ENCODE measurements at places on chromosomes 11 and 22.
A peak's percentile ranks its signal among the peaks of the same experiment; 100 is the strongest.

DNA sequence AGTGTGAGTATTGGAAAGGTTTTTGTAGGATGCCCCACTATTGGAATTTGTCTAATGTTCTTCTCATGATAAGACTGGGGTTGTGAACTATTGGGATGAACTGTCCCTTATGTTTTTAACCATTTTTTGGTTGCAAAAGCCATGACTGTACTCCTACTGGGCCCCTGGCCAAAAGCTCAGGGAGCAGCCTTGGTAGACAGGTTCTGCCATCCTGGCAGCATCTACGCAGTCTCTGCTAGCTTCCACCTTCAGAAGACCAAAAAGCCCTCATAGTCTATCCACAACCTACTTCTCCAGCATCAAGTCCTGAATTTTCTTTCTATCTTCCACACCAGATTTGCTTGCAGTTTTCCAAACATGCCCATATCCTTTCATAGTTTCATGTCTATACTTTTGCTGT lies 211.8 kb downstream of the TENM4 start:
- no peak for DNase-seq

GRCh38 chr11:10285148-10285802 lies 8.7 kb downstream of the SBF2 start:
- no peak for DNase-seq

DNA sequence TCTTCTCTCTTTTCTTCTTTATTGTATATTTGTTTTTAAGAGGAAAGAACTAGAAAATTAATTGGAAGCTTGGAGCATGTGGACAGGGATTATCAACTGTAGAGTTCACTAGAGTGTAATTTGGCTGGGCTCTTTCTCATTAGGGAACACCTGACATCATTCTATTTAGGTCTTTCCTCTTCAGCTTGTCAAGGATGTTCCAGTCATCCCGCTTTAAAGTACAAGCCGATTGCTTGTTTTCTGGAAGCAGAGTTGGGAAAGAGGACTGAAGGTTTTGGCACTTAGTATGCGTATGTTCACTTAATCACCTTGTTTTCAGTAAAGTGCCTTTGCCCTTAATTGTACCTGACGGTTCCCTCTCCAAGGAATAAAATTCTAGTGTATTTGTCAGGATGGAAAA lies 111.6 kb downstream of the WNT11 start:
- DNase-seq: peak; percentile 7

DNA sequence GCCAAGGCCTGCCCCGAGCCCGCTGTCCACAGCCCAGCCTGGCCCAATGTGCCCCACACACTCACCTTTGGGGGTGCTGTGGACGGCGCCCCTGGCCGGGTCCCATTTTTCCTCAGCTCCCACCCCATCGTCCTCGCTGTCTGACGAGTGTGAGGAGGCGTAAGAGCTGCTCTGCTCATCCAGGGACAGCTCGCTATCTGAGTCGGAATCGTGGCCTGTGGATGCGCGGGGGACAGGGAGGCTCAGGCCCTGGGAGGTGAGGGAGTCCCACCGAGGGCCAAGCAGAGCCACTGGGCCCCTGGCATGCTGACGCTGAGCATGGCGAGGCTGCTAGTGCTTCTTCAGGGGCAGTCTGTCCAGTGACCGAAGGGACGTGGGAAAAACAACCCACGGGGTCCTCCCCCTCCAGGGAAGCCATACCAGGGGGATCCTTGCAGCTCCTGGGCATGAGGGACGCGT lies 29.7 kb downstream of the TRMU start:
- DNase-seq: no peak

- no peak for DNase-seq
Observed at GRCh38 chr22:39474351-39475111, 17.7 kb downstream of the MGAT3 start.

DNA sequence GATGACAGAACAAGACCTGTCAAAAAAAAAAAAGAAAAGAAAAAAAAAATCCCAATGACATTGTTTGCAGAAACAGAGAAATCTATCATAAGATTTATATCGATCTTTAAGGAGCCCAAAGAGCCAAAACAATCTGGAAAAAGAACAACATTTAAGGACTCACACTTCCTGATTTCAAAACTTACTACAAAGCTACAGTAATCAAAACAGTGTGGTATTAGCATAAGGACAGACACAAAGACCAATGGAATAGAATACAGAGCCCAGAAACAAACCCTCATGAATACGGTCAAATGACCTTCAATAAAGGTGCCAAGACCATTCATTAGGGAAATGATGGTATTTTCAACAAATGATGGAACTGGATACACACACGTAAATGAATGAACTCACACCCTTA lies 12.2 kb downstream of the ARVCF start:
- no peak for DNase-seq

- no peak for DNase-seq
Observed at GRCh38 chr11:62439785-62440602, 21.2 kb downstream of the SCGB1A1 start.

DNA sequence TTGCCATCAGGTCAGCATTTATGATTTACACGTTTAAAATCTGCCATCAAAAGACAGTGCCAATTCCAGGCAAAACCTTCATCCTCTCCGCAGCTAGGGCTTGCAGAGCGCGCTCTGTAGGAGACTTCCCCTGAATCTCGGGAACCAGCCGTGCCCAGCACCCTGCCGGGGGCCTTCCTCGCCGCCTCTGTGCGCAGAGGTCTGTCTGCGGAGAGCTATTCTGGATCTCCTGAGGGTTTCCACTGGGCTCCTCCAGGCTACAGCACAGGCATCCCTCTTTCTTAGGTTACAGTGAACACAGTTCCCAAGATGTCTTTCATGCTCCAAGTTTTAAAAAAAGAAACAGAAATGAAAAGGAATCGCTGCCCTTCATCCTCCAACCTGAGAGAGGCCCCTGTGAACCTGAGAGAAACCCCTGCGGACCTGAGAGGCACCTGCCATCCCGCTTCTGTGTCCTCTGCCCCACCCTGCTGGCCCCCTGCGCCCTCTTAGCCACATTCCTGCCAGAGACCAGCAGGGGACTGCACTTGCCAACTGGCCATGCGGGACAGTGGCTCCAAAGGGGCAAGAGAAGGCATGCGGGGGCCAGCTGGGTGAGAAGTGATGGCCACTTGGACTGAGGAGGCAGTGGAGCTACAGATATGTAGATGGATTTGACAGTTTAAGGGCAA lies 16.1 kb downstream of the TP53AIP1 start:
- DNase-seq: no peak

DNA sequence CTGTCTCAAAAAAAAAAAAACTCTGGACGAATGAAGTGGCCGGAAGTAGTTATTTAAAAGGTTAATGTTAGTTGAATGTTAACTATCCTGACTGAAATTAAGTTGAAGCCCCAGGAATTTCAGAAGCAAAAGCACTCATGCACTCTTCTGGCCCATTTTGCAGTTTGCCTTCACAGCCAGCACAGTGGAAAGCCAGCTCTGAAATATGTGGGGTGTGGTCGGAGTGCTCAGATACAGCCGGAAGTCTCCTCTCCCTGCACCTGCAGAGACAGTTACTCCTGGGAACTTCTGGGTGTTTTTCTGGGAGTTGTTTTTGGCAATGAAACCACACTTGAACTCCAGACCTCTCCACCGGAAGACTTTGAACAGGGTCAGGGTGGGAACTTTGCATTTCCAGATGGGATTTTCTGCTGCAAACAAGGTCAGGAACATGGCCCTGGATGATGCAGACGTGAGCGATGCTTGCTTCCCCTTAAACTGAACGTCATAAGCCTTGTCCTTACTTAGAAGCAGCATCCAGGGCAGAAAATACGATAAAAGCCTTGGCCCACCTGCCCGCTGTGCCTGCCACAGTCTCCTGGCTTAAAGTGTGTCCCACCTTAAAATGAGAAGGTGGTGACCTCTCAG lies 21.5 kb upstream of the CABP2 start:
- DNase-seq: no peak

GRCh38 chr11:62108971-62109404 lies 14.8 kb upstream of the INCENP start:
- no peak for DNase-seq

DNA sequence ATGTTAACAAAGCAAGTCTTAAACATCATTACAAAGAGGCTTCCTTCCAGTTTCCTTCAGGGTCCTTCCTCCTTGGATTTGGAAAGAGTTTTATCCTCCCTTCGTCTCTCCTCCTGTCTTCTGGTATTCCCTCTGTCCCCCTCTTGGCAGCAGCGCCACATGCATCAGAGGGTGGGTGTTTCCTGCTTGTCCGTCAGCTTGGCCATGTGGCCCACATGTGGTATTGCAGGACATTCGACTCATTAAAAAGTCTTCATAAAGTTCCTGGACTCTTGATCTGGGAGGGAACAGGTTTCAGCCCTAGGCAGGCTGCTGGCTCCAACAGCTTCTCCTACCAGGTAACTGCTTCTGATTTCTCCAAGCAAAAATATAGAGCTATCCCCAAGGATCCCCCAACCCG lies 189.8 kb downstream of the CSNK2A3 start:
- no peak for DNase-seq

GRCh38 chr11:78377625-78378418 lies 39.8 kb downstream of the GAB2 start:
- no peak for DNase-seq

DNA sequence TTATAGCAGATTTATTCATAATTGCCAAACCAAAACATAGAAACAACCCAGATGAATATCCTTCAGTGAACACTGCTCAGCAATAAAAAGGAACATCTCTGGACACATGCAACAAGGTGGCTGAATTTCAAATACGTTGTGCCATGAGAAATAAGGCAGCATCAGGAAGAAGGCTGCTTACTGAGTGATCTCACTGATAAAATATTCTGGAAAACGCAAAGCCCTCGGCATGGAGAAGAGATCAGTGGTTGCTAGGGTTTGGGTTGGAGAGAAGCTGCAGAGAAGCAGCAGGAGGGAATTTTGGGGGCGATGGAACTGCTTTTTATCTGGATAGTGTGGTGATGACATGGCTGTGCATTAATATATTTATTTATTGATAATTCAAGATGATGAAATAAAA lies 11.0 kb upstream of the SHANK2 start:
- no peak for DNase-seq

- no peak for DNase-seq
Observed at GRCh38 chr11:76669901-76670484, 554 bp downstream of the LRRC32 start.

- DNase-seq: no peak
Observed at GRCh38 chr11:63598556-63598955, 15.7 kb downstream of the PLAAT3 start.

DNA sequence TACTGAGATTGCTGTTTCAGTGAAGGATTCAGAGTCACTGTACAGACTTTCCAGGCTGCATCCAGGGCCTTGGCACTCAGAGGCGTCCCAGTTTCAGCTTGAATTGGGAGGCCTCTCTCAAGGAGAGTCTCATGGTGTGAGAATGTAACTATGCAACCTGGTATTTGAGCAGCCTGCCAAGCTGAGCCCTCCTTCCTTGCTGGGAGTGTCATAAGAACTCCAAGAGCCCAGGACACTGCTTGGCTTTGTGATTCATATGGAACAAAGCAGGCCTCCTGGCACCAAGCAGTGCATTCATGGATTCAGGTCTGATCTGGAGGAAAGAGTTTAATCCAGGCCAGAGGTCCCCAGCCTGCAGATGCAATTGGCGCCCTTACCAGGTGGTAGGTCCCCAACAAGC lies 171.7 kb downstream of the DBX1 start:
- DNase-seq: no peak
